GM23248 (cell line): ENCODE measurements at places on chromosomes 6 and 20. TPM values are rescaled to one million over a fixed set of nuclear protein-coding genes. Genes with fewer than 3 reads are reported as not detected.

GRCh38 chr20:31856516-31856915, 11.1 kb upstream of the FOXS1 start:
- H3K4me1 ChIP-seq, result 0 out of 2 replicates have a peak, but pooled peaks cover 3% of the 10 kb centered on the region
- H3K27me3 ChIP-seq, result peaks cover 77% of the 10 kb centered on the region
- no peak overlapping the region for H3K27ac ChIP-seq
- no peak overlapping the region for H3K4me3 ChIP-seq
- H3K36me3 ChIP-seq, result no peaks in the 10 kb centered on the region

DNA sequence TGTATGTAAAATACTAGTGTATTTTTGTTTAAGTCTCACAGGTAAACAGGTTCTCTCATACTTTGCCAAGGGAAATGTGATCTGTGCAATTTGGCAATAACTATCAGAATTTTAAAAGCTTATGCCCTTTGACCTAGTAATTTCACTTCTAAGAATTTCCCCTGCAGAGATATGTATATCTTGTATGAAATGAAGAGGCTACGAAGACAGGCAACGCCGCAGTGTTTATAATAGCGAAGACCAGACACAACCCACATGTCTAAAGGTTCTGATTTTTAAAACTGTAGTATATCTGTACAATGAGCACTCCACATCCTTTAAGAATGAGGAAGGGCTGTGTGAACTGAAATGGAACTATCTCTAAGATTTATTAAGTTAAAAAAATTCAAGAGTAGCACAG, 7.5 kb downstream of the TRAF3IP2 start:
- no peaks in the 10 kb centered on the region for H3K27me3 ChIP-seq
- H3K27ac ChIP-seq, result no peak overlapping the region
- H3K4me1 ChIP-seq, result peaks cover 43% of the 10 kb centered on the region

- H3K4me1 ChIP-seq, result peaks cover 32% of the 10 kb centered on the region
- no peaks in the 10 kb centered on the region for H3K27me3 ChIP-seq
- H3K4me3 ChIP-seq, result peak overlapping the region; percentile 29
- DNase-seq, result peak; percentile 92
- no peaks in the 10 kb centered on the region for H3K36me3 ChIP-seq
Observed at GRCh38 chr6:113994934-113995342, 24.0 kb upstream of the HDAC2 start.

- H3K36me3 ChIP-seq, result no peaks in the 10 kb centered on the region
- 0 out of 2 replicates have a peak, but pooled peaks cover 7% of the 10 kb centered on the region for H3K4me1 ChIP-seq
- H3K27me3 ChIP-seq, result 0 out of 2 replicates have a peak, but pooled peaks cover 4% of the 10 kb centered on the region
Observed at GRCh38 chr6:63859528-63859927, 223.9 kb downstream of the PHF3 start.

DNA sequence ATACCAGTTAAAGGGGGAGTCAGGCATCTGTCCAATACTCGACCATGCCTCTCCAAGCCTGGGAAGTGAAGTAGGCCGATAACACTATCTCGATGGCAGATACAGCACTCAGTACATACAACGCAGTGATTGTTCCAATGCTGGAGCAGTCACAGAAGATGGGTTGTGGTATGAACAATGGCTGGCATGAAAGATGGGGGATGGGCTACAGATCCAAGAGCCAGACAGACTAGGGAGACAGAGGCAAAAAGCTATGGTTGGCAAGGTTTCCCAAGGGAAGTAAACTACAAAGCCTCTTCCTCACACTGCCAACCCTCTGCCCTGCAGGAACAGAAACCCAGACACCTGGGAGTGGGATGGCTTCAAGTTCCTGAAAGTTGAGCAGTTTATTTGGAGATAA, 19.2 kb downstream of the FKBP1A start:
- H3K4me3 ChIP-seq, result no peak overlapping the region
- H3K27ac ChIP-seq, result no peak overlapping the region
- H3K27me3 ChIP-seq, result no peaks in the 10 kb centered on the region
- H3K36me3 ChIP-seq, result peaks cover 4% of the 10 kb centered on the region; the same call in 1 of the 2 replicates
- peaks cover 61% of the 10 kb centered on the region for H3K4me1 ChIP-seq
- DNase-seq, result no peak

The HUS1B gene
- total RNA-seq, result 0.32 TPM in 1 of 2 replicates, not detected in the other

The NOX3 gene
- not detected in 2 replicates for total RNA-seq

The WDR46 gene
- total RNA-seq, result 64.4 and 81.9 TPM in 2 replicates

The CST5 gene
- total RNA-seq, result not detected in 2 replicates
